T-helper 2 cell treated with Interferon-gamma antibody and Interleukin-4, amounts not matched to agents 5 μg/mL and 100 μg/mL, for 36 hours (primary cell): ENCODE measurements at places on chromosomes 13 and 19.

- DNase-seq: no peak
These were observed 69.8 kb upstream of the STARD13 start for GRCh38 chr13:33355201-33355895.

- DNase-seq: no peak
These were observed 10.3 kb upstream of the FUT5 start for GRCh38 chr19:5880604-5881078.

- no peak for DNase-seq
These were observed 673 bp downstream of the CTU1 start for GRCh38 chr19:51107406-51108065.

- peak; percentile 91 for DNase-seq
These were observed 13.6 kb downstream of the LTBP4 start for GRCh38 chr19:40614622-40615411.

DNA sequence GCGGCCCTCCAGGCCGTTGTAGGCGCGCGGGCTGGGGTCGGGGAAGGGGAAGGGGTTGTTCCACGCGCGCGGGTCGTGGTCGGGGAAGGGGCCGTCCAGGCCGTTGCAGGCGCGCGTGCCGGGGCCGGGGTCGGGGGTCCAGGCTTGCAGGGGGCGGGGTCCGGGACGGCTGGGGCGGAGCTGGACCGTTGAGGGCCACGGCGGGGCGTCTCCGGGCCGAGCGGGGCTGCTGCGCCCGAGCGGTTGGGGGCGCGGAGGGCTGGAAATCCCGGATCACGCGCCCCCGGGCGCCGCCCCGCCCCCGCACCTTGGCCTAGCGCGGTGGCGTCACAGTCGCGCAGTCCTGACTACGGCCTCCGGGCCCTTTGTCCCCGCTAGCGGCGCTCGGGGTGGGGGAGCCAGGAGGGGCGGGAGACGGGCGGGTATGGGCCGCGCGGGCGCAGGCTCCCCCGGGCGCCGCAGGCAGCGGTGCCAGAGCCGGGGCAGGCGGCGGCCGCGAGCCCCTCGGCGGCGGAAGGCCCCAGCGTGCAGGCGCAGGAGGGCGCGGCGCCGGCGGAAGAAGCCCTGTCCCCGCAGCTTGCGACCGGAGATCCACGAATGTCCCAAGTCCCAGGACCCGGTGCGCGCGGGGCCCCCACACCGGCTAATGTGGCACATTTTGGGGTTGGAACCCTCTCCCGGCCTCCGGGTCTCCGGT lies 665 bp downstream of the GPX4 start:
- peak; percentile 81 for DNase-seq

DNA sequence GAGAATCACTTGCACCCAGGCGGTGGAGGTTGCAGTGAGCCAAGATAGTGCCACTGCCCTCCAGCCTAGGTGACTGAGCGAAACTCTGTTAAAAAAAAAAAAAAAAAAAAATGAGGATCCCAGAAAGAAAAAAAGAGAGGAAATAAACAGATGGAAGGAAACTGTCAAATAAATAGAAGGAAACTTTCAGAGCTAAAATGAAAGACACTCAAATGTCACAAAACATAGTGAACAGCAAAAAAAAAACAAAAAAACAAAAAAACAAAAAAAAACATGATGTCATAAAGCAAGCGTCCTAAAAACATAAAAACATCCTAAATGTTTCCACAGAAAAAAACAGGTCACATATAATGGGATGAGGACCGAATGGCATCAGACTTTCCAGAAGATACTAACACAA lies 15.0 kb downstream of the MLLT1 start:
- DNase-seq: no peak

GRCh38 chr13:40787062-40787461 lies 2.3 kb upstream of the SLC25A15 start:
- peak; percentile 46 for DNase-seq

- no peak for DNase-seq
These were observed 39.1 kb upstream of the RNF113B start for GRCh38 chr13:98216135-98216565.

GRCh38 chr13:92054389-92054788 lies 656.0 kb downstream of the GPC5 start:
- no peak for DNase-seq

DNA sequence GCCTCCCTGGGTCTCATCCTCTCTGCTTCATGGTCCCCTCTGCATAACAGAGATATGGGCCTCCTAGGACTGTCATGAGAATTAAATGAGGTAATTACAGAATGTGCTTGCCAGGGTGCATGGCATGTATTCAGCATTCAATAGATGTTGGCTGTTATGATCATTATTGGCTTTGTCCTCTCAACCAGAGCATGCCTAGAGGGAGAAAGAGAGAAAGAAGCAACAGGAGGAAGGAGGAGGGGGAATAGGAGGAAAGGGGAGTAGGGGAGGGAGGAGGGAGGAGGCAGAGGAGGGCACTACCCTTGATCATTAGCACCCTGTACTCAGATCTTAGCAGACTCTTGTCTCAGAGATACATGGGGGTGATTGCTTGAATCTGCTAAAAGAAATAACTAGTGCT lies 41.0 kb upstream of the SIAH3 start:
- no peak for DNase-seq

DNA sequence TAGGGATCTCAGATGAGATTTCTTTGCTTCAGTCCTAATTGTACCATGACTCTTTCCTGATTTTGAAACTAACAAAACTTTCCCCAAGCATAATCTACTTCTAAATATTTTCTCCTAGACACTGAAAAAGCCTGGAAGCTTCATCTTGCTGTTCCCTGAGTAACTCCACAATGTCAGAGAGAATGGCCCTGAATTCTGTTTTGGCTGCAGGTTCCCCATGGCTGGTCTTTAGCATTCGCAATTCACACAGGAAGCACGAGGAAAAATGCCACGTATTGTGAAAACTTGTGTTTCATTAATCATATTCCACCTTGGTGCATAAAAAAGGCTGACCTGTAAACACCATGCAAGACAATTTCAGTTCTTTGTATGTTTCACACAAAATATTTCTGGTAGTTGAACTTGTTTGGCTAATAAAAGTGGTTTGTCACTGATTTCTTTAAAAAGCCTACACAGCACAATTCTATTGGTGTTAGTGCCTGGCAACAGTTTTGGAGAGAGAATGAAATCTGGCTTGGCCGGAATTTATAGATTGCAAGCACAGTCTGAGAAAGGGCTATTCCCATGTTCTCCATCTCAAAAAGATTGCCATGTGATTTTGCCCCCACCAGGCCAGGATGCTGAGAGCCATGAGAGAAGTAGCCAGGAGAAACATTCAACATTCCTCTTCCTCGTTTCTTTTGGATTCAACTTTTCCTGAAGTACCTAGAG lies 367.1 kb downstream of the NDFIP2 start:
- DNase-seq: no peak

GRCh38 chr19:7272856-7273578 lies 21.2 kb downstream of the INSR start:
- DNase-seq: no peak

- DNase-seq: no peak
These were observed 128.4 kb upstream of the SPACA7 start for GRCh38 chr13:112247471-112248405.

DNA sequence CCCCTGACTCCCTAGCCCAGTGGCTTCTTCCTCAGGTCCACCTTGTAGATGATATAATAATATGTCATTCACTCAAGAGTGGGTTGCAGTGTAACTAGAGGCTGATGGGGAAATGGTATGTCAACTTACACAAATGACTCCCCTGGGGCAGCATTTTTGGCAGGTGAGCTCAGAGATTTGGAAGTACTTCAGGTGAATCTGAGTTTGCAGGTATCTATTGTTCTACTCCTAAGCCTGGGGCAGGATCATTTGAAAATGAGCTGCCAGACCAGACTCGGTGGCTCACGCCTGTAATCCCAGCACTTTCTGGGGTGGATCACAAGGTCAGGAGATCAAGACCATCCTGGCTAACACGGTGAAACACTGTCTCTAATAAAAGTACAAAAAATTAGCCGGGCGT lies 11.6 kb upstream of the CNMD start:
- DNase-seq: no peak

DNA sequence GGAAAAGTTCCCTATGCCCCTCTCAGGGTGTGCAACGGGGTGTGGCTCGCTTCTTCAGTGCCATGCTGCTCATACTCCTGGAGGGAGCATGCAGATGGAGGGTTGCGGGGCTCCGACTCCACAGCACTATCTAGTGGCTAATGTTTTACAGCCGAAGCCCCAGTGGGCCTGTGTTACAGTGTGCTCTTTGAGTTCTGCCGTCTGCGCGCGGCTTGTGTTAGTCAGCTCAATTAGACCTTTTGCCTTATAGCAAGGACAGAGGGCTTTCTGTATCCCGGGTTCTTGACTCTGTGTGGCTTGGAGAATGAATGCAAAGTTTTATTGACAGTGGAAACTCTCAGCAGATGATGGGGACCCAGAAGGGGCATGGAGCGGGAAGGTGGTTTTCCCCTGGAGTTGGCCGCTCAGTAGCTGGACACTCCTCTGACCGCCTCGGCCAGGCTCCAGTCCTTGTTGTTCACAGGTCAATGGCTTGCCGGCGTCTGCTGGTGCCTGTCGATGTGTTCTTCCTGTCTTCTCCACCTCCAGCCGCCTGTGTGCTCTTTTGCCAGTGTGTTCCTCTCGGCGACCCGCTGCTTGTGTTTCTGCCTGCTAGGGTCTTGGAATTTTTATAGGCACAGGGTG lies 383.4 kb downstream of the LMO7 start:
- DNase-seq: no peak

DNA sequence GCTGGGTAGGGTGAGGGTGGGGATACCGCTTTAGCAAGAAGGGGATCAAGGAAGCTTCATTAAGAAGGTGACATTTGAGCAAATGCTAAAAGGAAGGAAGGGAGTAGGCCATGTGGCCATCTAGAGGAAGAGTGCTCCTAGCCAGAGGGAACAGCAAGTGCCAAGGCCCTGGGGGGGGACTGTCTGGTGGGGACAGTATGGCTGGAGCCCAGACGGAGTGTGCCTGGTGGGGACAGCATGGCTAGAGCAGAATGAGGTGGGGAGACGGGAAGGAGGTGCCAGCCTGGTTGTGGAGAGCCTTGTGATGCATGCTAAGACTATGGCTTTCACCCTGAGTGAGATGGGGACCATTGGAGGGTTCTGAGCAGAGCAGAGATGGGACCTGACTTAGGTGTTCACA lies 2.1 kb upstream of the TGFB1 start:
- DNase-seq: no peak

- DNase-seq: no peak
These were observed 110.5 kb downstream of the ZDHHC20 start for GRCh38 chr13:21348488-21349120.

DNA sequence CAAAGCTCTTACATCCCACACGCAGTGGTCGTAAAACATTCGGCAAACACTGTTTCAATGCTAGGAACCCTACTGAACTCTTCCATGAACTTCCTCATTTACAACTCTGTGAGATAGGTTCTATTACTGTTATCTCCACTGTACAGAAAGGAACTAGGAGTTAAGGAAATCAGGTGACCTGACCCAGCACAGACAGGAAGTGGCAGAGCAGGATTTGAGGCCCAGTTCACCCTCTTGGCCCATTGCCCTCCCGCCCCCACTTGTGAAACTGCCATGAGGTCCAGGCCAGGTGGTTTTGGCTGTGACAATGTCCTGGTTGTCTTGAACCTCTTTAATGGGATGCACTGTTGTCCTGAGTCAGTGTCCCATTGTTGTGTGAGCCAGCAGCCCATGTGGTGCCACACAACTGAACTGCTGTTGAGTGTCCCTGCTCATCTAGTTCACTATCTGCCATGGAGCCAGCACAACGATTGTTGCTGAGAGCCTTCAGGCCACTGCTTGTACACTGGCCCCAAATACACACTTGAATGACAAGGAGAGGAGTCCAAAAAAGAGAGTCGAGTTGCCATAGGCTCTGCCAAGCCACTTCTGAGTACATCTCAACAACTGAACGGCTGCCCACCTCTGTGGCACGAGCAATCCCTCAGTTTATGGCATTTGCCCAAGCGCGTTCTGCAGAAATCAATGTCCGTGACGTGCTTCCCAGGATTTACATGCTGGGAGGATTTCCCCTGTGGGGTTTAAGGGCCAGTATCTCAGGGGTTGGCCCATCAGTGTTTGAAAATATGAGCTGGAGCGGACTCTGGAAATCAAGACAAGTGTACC lies 484.6 kb downstream of the TSHZ3 start:
- DNase-seq: no peak

DNA sequence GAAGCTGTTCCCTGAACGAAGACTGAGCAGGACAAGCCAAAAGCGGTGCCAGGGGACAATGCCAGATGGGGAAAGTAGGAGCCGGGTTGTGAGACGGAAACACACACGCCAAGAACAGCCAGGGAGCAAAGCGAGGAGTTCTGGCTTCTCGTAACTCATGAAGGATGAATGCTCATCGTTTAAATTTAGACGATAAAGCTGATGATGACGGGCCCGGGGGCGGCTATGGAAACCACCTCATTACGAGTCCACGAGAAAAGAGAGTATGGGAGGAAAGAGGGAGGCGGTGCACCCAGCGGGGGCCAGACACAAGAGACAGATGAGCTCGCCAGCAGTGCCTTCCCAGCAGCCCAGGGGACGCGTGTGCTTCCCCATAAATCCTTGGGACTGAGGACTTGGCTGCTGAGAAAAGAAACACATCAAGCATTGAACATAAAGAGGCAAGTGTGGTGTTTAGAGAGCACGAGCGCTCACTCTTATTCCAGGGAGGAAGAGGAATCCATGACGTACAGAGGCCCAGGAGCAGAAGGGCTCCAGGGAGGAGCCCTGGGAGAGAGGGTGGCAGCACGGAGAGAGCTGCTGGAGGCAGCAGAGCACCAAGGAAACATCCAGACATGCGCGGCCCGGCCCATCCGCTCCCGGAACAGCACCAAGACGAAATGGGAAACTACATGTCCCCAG lies 70.7 kb downstream of the EPS15L1 start:
- DNase-seq: no peak

DNA sequence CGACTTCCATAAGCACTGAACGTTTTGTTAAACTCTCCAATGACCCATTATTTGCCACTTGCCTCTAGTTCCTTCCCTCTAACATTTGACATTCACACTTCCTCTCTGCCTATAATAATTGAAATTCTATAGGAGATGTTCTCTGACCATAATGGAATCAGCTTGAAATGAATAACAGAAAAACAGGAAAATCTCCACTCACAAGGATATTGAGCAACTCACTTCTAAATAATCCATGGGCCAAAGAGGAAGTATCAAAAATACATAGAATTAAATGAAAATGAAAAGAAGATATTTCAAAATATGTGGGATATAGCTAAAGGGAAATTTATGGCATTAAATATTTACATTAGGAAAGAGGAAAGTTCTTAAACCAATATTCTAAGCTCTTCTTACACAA lies 3.4 kb upstream of the FCGBP start:
- no peak for DNase-seq

DNA sequence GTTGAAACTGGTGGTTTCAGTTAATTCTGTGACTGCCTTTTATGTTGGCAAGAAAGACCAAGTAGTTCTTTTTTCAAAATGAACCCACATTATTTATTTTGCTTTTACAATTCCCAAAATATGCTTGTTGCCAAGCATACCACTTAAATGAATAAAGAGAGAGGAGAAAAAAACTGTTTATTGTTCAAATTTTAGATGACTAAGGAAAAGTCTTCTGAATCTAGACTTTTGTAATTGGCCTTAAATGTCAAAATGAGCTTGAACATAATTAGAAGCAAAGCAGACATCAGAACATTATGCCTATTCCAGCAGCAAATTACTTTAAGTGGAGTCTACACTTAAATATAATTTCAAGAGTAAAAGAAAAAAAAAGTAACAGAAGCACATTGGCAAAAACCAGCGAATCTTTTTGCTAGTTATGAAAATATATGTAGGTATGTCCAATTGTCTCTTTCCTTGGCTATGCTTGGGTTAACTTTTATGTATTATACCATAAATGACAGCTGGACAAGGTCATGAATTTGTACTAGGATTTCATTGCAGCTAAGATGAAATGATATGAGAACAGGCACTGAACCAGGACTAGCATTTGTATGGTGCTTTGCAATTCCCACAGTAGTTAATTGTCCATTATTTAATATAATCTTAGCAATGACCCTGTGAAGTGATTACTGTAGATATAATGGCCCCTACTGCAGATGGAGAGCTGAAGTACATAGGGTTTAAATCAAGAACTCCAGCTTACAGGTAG lies 211.9 kb downstream of the NALCN start:
- no peak for DNase-seq
